ENCODE measurements at places on chromosomes 3 and 15.

- no peak for DNase-seq
Measured at GRCh38 chr15:44720460-44721176, 9.3 kb downstream of the B2M start.

DNA sequence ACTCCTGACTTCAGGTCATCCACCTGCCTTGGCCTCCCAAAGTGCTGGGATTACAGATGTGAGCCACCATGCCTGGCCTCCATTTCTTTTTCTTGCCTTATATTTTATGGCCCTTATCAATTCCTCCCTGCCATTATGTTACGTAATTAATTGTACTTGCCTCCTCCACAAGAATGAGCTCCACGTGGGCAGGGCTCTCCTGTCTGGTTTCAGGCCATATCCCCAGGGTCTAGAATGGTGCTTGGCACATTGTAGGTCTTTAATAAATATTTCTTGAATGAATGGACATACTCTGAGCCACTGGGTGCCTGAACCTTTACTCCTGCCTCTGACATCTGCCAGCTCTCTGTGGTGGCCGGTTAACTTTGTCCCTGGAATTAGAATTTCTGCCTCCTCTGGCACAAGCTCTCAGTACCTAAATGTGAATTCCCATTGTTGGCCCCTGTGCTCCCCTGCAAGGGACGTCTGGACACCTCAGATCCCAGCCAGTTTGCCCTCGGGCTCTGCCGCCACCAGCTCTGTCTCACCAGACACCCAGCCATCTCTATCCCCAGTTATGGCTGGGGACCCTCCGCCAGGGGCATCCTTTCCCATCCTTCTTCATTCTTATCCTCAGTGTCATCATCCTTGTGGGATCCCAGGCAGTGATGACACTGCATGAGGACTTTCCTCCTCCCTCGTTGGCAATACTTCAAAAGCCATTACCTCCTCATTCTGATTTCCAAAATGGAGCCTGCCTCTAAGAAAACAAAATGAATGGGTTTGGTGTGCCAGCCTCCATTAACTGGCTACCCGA lies 165.6 kb upstream of the SMAD3 start:
- DNase-seq = peak; percentile 46

DNA sequence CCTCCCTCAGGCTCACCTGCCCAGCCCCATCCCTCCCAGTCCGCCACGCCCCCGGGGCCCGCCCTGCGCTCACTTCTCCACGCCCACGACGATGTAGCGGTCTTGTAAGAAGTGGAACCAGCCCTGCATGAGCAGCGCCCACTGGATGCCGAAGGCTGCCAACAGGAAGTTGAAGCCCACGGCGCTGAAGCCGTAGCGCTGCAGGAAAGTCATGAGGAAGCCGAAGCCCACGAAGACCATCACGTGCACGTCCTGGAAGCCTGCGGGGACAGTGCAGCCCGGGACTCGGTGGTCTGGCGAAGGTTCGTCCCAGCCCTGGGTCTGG lies 9.7 kb downstream of the RHCG start:
- no peak for DNase-seq

DNA sequence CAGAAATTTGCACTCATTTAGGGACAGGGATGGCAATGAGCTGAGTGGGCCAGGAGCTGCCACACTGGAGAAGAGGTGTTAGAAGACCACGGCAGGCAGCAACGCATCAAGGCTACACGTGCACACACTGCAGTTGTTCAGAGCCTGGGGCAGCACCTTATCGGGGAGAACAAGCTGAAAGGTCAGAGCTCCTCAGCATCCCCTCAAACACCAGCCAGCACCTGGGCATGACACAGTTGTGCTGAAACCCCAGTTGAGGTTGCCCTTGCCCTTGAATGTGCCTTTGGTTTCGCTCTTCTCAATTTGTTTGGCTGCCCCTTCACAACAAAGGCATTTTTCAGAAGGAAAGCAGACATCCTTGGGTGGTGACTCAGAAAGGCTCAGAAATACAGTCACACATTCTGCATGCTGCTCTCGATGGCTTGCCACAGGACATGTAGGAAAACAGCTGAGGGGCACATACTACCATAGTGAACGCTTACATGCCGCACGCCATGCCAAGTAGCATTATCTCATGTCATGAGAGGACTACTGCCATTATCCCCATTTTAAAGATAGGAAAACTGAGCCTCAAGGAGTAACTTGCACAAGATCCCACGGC lies 57.6 kb downstream of the ST8SIA2 start:
- DNase-seq = peak; percentile 53

DNA sequence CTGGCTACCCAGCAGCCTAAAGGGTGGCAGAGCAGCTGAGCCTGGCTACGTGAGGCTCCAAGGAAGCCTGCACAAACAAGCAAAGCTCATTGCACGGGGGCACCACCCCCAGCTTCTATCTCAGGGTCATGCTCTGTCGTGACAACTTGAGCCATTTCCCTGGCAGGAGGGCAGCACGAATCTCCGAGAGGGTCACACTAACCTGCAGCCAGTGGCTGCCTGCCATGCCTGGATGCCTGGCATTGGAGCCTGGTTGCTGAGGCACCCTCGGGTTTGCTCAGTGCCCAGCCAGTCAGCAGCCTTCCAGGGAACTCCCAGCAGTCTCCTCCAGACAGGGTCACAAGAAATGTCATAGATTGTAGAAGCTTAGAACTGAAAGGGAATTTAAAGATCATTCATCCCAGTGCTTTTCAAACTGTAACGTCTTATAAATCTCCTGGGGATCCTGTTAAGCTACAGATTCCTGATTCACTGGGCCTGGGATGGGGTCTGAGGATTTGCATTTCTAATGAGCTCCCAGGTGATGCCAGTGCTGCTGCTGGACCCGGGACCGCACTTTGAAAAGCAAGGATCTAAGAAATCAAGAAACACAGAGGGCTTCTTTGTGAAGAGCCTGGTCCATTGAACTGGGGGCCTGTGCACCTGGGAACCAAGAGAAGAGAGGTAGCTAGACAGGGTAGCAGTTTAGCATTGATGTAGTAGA lies 48.4 kb downstream of the TMEM266 start:
- DNase-seq = no peak

DNA sequence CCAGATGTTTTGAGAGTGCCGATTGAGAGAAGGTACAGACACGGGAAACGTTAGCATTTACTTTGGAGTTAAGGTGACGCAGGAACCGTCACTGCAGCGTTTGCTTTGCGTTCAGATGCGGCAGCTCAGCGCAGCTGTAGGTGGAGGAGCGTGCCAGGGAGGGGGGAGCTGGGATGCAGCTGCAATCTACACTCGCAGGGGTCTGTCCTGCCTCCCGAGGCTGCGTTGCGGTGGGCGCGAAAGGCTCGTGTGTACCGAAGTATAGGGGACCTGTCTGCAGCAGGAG lies 425 bp upstream of the FYTTD1 start:
- DNase-seq = peak; percentile 68

DNA sequence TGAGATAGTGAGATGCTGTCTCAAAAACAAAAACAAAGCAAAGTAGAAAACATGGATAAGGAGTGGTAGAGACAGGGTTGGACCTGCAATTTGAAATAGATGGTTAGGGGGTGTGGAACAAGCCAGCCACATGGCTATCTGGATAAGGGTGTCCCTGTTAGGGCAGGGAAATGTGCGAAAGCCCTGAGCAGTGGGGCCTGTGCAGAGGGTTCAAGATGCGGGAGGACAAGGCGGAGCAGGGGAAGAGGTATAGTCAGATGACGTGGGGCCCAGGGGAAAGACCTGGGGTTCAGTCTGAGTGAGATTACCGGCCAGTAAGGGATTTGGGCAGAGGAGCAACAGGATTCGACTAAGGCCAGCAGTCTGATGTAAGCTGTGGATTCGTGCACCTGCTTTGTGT lies 18.4 kb upstream of the NR2E3 start:
- no peak for DNase-seq

DNA sequence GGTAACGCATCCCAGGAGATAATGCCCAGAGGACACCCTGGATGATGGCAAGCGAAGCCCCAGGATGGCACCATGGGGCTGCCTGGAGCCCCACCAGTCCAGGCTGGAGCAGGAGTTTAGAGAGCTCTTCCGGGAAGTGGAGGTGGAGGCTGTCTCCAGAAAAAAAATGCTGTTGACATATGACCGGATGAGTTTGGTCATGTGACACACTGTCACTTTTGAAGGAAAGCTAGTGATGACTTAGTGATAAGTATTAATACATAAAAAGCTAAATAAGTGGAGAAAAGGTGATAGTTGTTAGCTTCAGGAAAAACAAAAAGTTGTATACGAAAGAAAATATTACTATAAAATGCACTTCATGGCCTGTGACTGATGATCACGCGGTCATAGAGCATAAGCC lies 20.0 kb upstream of the MYZAP start:
- DNase-seq = no peak

DNA sequence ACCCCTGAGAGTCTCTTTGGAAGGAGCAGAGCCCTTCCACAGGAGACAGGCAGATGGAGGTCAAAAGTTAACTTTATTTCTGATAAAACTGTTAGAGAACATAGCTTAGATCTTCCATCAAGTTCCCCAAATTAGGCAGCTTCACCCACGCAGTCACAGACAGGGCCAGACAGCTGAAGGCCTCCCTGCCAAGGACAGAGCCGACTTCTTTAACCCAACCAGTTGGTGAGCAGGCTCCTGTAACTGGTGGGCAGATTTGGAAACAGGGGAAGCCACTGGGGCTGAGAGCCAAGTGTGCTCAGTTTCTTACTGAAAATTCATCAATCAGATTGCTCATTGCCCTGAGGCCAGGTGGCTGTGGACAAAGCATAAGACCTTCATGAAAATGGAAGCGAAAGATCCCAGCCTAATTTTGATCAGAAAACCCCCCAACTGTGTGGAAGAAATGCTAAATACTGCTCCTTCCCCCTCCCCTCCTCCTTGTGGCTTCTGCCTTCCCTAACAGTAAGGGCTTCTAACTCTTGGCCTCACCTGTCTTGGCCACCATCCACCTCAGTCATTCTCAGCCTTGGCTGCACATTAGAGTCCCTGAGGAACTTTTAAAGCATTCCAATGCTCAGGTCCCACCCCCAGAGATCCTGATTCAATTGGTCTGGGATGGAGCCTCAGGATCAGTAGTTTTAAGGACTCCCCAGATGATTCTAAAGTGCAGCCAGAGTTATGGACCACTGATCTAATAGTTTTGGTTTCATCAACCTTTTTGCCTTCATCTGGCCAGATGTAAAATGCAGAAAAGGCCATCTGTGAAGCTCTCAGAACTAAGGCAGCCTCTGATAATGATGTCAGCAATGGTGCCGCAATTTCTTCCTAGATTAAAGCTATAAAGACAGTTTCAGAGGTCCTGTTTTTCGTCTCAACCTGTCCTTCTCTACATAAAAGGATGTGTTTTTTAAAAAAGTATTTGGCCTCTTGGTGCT lies 11.5 kb downstream of the CLRN1 start:
- DNase-seq = no peak

- DNase-seq = no peak
Measured at GRCh38 chr3:153334558-153334957, 172.5 kb downstream of the RAP2B start.

- DNase-seq = peak; percentile 49
Measured at GRCh38 chr3:98573181-98573728, 20.2 kb downstream of the CPOX start.

- peak; percentile 47 for DNase-seq
Measured at GRCh38 chr15:45276831-45277230, 24.8 kb downstream of the SLC28A2 start.

DNA sequence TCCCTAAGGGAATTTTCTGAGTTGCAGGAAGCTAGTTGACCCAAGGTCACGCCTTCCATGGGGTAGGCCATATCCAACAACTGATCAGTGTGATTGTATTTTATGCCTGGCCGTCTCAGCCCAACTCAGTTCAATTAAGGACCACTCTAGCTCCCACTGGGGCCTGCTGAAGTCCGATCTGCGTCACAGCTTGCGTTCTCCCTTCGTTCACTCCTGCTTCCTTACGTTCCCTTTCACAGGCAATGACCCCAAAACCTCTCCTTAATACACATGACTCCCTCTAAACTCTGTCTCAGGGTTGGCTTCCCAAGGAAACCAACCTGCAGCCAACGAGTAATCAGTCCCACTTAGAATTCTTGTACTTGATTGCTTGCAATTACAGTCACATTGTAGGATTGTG lies 428.0 kb downstream of the RBMS3 start:
- DNase-seq = no peak

DNA sequence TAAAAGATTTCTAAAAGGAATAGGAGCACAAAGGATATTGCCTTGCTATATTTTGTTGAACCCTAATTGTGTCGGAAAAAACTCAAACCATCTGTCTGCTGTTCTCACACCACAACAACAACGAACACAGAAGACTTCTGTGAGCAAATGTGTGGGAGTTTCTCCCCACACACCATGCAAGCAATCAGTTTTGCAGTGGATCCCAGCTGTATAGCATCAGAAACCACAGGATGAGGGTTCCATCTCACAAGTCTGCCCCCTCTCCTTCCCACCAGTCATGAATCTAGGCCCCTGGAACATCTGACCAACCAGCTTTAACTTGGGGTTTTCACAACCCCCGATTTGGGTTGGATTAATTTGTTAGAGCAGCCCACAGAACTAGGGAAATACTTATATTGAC lies 91.3 kb upstream of the SLC4A7 start:
- DNase-seq = peak; percentile 27

DNA sequence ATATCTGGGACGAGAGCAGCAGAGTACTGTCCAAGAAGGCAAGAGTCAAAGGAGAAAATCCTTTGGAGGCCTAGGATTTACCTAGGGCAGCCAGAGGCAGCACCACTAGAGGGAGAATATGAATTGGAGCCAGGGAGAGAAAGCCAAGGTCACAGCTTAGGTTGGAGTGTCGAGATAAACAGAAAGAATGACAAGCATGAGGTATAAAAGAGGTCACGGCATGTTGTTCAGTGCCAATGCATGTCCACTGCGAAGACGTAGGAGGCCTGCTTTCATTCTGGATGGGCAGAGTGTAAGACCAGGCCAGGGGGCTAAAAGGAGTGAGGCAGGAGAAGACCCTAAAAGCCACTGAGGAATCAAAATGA lies 47.2 kb downstream of the THBS1 start:
- no peak for DNase-seq
